Stimulated activated CD8-positive, alpha-beta memory T cell treated with anti-CD3 and anti-CD28 coated beads, Interleukin-4, amount 100 ng/mL, for 4 hours (primary cell): ENCODE measurements at places on chromosomes 2 and 18.

- no peak for DNase-seq
Observed at GRCh38 chr2:1614564-1614963, 129.8 kb downstream of the PXDN start.

- no peak for DNase-seq
Observed at GRCh38 chr2:173456960-173457359, 102.3 kb downstream of the CDCA7 start.

DNA sequence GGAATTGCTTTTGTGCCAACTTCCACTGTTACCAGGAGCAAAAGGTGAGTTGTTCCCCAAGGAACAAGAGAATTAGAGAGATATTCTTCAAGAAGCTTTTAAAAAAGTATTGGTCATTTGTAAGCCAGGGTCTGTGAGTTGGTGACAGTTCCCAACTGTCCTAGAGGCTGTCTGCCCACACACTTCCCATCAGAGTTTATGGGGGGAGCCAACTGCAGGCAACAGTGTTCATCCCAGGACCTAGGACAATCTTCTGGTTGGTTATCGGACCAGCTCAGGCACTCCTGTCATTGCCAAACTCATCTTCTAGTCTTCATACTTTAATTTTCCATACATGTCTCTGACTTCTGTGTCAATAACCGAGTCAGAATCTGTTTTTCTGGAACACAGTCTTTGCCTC is 47.5 kb upstream of the SLC8A1 start:
- DNase-seq = no peak

GRCh38 chr2:1246239-1246638 is 167.0 kb upstream of the TPO start:
- DNase-seq = no peak

GRCh38 chr2:178542161-178542560 is 61.9 kb downstream of the PLEKHA3 start:
- DNase-seq = no peak

- DNase-seq = no peak
Observed at GRCh38 chr2:204030322-204030721, 93.8 kb downstream of the ICOS start.
